ENCODE measurements at places on chromosomes 3 and 15.
A peak's percentile ranks its signal among the peaks of the same experiment; 100 is the strongest.

DNA sequence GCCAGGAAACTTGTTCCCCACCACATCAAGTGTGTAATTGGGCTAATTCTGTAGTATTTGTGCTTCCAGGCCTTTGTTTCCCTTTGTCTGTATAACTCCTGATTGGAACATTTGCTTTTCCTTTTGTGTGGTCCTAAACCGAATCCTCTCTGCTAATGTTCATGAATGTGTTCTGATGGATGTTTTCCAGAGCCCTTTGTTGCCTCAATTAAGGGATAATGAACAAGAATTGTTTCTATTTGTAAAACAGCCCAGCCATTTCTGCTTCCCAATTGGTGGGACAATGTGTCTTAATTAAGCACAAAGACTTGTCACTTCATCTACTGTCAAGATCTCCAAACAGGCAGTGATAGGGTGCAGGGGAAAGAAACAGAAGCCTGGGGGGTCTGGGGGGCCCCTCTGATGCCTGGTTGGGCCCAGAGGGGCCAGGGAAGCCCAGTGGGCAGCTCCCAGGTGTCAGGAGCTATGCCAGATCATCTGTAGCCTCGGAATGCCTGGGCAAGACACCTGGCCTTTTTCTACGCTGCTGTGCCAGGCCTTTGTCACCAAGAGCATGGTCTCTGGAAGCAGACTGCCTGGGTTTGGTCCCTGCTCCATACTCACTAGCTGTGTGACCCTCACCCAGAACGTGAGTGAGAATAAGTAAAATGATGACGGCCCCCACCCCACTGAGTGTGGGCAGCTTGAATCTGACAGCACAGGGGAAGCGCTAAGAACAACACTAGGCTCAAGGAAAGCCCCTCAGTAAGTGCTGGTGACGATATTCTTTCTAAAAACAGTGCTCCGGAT is 116.6 kb upstream of the PRR20G start:
- no peak for DNase-seq

- no peak for DNase-seq
These were observed 135.3 kb downstream of the MEX3B start for GRCh38 chr15:81910355-81911021.

DNA sequence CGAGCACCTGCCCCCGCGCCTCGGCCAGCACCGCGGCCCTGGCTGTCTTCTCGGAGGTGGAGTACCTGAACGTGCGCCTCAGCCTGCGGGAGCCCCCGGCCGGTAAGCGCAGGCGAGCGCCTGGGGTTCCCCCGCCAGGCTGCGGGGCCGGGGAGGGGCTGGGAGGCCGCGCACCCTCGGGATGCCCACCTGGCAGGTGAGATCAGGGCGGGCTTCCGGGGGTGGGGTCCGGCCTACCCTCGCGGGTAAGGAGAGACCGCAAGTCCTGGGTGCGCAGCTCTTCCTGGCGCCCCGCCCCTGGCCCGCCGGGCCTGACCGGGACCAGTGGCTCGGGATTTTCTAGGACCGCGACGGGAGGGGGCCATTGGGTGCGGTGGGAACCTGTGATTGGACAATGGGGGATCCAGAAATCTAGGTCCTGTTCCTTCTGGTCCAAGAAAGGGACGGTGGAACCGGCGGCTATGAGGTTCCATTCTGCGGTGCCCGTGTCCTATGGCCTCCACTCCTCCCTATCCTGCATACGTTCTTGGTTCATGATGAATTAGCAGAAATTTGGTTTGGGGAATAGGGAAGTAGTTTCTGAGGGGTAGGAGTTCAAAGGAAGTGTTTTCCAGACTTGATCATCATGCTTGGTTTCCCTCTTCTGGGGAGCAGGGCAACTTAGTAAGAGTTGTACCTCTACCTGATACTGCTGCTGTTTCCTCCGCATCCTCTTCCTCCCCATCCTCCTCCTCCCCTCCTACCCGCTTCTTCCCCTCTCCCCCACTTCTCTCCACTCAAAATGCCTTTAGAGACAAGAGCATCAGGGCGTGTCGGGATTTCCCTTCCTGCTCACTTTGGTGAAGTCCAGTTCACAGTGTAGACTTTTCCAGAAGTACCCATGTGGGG is 808 bp downstream of the ARRDC4 start:
- DNase-seq, result peak; percentile 17

GRCh38 chr3:151015767-151016477 is 43.4 kb upstream of the CLRN1 start:
- DNase-seq, result no peak

DNA sequence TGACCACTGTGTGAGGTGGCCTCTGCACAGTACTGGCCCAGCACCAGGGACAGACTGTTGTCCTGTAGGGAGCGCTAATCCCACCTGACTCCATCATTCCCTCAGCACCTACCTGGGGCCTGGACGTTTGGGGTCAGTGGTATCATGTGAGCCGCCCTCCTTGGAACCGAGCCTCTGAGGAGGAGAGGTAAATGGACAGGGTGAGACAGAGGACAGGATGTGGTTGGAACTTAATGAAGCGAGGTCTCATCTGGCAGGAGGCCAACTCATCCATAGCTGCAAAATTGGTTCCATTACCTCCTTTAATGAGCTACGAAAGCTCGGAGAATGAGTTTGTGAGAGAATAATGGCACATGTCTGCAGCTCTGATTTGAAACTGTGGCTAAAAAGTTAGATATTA is 13.9 kb downstream of the MAPKAPK3 start:
- DNase-seq, result no peak

GRCh38 chr3:5579946-5580345 is 392.4 kb downstream of the EDEM1 start:
- DNase-seq, result no peak

DNA sequence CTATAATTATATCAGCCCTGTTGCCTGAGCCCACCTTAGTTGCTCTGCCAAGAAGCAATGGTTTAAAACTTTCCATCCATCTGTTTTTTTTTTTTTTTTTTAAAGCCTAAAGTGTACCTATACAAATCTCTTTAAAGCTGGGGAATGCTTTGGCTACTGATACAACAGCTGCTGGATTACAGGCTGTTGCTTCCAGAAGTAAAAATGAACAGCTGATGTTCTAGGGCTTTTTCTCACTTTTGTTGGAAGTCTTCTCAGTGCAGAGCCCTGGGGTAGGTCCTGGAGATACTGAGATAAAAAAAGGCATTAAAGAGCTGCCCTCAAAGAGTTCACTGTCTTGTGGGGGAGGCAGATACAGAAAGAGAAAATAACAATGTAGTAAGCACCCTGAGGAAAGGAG is 218.1 kb downstream of the NLGN1 start:
- DNase-seq, result no peak

- no peak for DNase-seq
These were observed 147.4 kb upstream of the UMPS start for GRCh38 chr3:124582621-124583395.

DNA sequence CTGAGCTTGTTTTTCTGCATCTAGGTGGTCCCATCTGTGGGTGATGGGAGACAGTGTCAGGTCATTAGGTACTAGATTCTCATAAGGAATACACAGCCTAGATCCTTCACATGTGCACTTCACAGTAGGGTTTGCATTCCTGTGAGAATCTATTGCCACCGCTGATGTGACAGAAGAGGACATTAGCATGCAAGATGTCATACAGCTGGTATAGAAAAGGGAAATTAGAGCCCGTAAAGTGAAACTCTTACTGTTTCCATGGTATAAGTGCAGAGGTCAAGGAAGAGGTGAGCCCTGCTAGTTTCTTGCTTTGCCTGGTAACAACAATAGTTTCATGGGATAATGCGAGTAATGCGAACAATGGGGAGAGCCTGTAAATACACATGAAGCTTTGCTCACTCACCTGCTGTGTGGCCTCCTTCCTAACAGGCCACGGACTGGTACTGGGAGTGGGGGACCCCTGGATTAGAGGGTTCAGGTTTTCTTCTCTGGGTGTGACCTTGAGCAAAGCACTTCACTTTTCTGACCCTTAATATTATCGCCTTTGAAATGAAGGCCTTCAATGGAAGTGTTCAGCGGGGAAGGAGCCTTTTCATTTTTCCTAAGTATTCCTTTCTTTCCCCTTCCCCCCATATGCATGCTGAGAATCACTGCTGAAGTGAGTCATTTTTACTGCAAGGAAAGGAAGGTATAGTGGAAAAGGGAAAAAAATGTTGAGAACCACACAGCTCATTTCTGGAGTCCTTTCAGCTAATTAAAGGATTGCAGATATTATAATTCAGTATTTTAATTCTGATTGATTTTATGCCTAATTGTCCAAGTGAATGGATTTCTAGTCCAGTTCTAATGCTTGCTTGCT is 286.4 kb downstream of the UBE2E2 start:
- no peak for DNase-seq

DNA sequence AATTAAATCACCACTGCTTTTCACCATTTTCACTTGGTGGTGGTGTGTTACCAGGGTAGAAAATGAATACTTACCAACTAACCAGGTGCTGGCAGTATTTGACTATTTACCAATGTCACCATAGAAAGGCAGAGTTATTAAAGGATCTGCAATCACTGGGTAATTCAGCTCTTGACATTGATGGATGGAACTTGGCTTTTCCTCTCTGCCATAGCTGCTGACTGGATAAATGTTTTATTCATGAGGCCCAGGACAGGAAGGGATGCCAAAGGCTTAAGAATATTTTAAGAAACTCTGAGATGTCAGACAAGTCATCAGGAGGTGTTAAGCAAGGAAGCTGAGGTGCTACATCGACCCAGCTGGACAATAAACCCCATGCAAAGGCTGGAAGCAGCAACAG is 495.5 kb upstream of the CFAP20DC start:
- no peak for DNase-seq

DNA sequence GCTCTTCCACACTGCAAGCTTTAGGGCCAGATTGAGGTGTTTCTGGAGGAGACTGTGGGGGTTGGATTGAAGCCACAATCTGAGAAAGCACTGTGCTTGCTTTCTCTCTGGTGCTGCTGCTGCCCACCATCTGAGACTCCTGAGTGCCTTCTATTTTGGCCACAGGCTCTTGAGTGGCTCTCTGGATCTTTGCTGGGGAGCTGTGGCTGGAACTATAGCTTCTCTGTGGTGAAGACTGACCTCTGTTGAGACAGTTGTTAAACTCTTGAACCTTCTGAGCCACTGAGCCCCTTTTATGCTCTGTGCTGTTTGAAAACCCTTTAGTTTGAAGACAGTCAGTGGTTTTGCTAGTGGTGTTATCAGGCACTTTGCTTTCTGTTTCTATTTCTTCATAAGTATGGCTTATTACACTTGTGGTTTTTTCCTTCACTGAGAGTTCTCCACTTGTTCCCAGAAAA is 108.7 kb upstream of the TSPAN3 start:
- peak; percentile 4 for DNase-seq

DNA sequence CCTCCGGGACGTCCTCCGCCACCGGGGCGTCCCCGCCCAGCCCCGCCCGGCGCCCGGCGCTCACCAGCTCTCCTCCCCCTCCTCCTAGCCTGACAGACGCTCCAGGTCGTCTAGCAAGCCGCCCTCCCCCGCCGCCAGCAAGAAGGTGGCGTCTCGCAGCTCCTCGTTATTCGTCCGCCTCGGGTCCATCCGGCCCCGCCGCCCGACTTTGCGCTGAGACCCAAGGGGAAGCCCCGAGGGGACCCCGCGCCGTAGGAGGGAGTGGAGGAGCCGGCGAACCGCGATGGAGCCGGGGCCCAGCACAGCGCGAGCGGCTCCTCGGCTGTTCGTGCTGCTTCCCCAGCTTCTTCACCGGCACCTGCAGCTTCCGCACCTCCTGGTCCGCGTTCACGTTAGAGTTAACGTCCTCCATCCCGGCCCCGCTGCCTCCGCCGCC is 26.3 kb upstream of the MTHFS start:
- DNase-seq, result peak; percentile 71

- DNase-seq, result no peak
These were observed 1004.6 kb upstream of the NR2F2 start for GRCh38 chr15:95325763-95326404.

DNA sequence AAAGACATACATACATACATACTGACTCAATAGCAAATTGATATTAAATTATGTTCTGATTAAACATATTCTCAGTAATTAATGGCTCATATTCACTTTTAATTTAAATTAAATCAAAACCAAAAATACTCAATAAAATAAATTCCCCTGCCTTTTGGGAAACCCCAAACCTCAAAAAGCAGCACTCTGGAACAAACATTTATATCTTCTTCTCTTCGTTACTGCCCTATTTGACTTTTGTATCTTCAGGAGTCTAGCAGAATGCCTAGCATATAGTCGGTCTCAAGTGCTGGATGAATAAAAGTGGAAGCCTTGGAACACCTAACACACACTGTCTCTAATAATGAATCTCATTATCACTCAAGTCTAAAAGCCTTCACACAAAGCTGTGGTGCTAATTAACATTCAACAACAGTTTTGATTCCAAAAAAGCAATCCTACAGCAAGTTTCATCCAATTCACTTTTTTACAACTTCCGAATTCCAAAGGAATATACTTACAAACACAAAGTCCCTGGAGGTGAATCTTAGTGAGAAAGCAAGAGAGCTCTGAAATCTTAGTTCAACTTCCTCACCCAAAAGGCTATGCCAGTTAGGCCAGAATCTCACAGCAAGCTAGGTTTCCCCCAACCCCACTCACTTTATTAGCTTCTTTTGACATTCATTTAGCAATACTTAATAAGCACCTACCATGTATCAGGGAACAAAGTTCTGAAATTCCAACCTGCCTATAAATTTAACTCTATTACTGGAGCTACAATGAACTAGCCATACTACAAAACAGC is 35.0 kb downstream of the GSK3B start:
- no peak for DNase-seq

GRCh38 chr3:9196020-9196419 is 53.4 kb downstream of the SRGAP3 start:
- no peak for DNase-seq

GRCh38 chr3:71784201-71784913 is 591 bp downstream of the PROK2 start:
- no peak for DNase-seq
